ENCODE measurements at places on chromosomes 6 and 20.

DNA sequence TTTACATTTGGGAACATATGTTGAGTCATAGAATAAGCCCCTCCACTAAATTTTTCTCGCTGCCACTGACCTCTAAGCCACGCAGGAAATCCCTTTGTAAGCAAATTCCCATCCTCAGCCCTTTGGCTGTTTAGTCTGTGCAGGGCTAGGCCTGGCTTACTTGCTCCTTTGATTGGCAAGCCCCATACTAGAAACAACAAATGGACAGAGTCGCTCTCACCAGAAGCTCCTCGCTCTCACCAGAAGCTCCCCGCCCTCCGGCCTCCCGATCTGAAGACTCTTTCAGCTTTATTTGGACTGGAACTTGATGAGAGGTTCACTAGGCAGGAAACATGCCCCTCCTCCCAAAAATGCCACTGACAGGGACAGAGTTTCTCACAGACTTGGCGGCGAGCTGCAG lies 149.2 kb upstream of the EXOC2 start:
- no peak for DNase-seq

- DNase-seq, result peak; percentile 4
Measured at GRCh38 chr6:82437701-82438100, 74.1 kb downstream of the TPBG start.

DNA sequence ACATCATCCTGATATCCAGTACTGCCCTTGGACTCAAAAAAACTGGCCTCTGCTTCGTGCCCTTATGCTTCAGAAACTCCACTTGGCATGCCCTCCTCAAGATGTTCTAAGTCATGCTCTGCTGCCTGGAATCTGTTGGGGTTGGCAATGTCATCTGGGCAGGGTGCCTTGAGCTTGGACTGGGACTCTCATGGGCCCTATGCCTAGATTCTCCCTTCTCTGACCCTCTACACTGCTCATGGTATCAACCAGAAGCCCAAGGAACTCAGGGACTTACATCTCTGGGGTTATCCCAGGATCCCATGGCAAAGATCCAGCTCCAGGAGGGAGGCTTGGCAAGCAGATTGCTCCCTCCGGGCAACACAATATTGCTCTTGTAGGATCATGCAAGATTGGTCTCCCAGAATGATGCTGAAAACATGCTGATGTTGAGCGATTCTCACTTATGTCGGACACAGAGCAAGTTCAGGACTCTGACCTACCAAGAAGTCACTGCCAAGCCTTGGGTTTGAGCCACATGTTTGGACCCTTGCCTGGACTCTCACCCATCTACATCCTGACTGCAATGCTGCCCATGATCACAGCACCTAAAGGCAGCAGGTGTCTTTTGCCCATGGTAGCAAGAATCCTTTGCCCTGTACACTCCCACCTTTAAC lies 88.8 kb downstream of the ADAT2 start:
- no peak for DNase-seq

DNA sequence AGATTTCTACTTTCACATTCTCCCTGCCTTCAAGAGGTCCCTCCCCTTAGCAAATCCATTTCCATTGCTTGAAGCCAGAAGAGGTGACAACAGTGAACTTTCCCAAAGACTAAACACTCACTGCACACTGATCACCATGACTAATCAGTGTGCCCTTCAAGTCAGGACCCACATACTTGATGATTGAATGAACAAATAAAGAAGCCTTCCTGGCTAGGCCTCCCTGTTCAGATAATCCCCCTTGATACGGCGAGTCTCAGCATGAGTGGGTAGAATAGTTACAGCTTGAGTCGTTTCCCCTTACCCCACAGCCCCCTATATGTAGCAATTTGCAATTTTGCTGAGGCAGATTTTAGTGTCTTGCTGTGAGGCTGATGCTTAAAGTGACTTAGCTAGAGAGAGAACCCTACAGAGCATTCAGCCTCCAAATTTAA lies 102.2 kb downstream of the UNC5CL start:
- DNase-seq, result peak; percentile 85

DNA sequence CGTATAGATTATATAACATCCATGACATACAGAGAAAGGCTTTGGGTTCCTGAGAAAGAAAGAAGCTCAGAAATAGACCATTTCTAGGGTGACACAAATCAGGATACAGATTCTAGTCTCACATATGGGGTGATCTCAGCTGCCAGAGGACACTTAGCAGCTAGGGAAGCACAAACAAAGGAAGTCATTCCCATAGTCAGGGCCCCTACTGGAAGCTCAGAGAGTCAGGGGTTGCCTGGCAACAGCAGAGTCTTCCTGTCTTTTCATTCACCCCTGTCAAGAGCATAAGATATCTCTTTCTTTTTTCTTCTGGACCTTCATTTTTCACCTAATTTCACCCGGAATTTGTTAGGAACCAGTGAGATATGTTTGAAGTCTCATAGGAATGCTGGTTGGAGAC lies 81.9 kb upstream of the IYD start:
- DNase-seq, result no peak

DNA sequence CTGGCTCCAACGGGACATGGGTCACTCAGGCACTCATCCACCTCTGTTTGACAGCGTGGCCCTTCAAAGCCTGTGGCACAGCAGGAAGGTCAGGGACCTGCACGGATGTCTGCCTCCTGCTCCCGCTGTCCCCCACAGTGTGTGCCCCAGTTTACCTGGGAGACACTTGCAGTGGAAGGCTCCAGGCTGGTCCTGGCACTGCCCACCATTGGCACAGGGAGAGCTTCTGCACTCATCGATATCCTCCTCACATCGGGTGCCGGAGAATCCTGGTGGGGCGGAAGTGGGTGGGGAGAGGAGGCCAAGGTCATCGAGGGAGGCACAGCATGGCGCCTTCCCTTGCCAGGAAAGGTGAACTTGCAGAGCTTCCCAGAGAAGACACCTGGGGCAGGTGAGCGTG lies 6.9 kb downstream of the NOTCH4 start:
- DNase-seq, result no peak

DNA sequence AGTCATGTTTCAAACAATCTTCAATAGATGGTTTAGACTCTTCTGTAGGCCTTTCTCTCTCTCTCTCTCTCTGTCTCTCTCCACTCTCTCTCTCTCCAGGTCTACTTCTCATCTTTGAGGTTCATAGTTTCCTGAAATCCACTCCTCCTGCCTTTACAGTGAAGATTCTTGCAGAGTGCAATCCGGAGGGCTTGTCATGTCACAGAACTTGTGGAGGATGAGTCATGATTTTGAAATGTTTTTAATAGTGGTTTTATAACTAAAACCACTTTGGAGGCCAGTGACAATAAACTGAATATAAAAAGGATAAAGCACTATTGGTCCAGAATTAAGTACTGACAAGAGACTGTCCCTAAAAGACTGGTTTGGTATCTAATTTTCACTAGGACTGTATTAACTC lies 156.3 kb downstream of the KIF6 start:
- DNase-seq, result peak; percentile 90

DNA sequence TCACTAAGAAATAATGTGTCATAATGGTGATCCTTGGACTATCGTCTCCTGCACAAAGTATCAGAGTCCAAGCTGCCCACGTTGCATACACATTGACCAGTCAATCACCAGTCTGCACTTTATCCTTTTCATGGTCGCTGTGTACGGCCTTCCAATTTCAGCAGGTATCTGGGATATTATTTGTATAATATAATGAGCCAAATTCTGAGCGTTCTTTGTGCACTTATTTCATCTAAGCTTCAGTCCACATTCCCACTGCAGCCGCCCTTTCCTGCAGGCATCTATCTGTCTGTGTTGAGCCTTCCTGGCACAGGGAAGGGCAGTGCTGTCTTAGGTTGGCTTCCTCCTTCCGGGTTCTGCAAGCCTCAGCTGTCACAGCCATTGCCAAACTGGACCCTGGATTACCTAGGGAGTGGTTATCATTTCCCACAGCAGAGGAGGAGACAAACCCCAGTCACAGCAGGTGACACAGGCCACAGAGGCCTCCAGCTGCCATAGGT lies 174.3 kb downstream of the TTLL2 start:
- no peak for DNase-seq

GRCh38 chr20:645318-646106 lies 7.5 kb downstream of the SRXN1 start:
- DNase-seq, result peak; percentile 52

DNA sequence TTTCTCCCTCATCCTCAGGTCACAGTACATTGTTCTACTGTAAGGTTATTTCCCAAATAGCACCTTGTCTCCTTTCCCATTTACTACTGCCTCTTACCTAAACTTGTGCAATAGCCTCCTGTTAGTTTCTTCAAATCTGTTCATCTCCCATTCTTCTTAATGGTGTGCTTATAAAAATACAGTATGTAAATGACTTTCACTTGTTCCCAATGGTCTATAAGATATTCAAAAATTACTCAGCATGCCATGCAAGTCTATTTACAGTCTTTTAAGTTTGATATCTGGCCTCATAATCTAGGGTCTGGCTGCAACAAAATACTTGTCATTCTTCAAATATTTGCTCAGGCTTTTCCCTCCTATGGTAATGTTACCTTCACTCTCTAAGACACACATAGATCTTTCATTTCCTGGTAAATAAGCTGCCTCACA lies 31.5 kb upstream of the RHAG start:
- no peak for DNase-seq

- peak; percentile 84 for DNase-seq
Measured at GRCh38 chr6:156719720-156720563, 57.2 kb upstream of the ARID1B start.

DNA sequence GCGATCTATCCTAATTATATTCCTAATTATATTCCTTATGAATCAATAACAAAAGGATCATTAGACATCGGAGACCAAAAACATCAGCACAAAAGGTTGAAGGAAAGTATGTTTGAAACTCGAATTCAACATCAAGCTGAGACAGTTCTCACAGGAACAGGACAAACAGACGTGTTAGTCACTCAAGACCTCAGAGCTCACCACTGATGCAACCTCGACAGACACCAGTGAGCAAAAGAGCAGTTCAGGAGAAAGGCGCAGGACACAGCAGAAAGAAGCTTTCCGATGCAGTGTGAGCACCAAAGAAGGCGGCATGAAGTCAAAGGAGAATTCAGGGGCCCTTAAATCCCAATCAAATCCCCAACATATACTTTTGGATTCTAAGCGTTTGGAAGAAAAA lies 6.3 kb upstream of the RAMACL start:
- DNase-seq, result peak; percentile 73

DNA sequence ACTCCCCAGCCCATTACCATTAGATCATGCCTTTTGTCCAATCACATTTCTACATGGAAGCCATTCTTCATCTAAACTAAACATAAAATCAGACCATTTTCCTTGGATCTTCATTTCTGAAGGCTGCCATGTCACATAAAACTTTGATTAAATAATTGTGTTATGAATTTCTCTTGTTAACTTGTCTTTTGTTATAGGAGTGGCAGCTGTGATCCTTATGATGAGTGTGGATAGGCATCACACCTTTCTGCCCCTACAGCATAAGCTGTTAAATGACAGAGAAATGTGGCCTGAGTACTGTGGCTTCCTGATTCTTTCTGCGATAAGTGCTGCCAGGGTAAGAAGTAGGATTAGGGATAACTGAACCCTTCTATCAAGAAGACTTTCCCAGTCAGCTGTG lies 247.1 kb upstream of the MOCS1 start:
- no peak for DNase-seq

- no peak for DNase-seq
Measured at GRCh38 chr6:118263921-118264486, 284.1 kb upstream of the PLN start.

- no peak for DNase-seq
Measured at GRCh38 chr6:75374961-75375400, 90.4 kb upstream of the TMEM30A start.

DNA sequence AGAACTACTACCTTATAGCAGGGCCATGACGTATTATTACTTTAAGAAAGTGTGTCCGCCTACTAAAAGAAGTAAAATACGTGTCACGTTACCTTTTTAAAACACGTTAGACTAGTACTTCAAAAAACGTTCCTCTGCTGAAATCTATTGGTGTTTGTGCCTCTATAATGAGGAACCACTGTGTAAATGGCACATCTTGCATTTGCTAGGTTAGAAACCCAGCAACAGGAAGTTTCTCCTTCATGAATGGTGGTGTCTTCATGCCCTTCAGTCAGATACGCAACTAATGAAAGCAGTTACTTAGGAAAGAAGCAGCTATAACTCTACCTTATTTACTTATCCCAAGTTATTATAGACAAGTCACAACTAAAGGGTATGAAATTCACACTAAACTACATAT lies 343.5 kb downstream of the RNGTT start:
- no peak for DNase-seq

DNA sequence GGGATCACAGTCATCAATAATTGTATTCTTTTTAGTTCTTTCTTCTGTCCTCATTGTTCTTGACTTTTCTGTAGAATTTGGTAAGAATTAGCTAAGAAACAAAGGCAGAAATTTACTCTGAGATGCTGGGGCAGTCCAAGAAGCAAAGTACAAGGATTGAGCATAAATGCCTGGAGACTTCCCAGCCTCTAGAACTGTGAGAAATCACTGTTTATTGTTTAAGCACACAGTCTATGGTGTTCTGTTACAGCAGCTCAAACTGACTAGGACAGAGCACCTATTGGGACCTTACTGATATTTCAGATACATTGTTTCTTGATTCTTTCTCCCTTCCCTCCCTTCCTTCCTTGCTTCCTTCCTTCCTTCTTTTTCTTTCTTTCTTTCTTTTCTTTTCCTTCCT lies 192.7 kb upstream of the SLC35B3 start:
- DNase-seq, result no peak

- no peak for DNase-seq
Measured at GRCh38 chr20:46000262-46000996, 8.3 kb upstream of the MMP9 start.

DNA sequence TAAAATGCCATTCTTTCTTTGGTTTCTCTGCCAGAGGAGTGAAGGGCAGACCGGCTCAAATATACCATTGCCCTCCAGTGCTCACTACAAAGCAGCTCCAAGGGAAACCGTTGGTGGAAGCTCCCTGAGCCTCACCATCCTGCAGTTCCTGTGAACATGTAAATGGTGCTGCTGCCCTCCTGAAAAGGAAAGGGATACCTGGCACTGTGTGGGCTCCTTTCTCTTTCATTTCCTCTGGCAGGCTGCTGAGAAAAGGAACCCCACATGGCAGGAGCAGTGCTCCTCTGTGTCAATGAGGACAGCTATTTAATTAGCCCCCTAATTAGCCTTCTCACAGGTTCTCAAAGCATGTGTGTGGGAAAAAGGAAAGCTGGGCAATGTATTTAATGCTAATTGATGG lies 142.5 kb downstream of the KLHL32 start:
- DNase-seq, result no peak

GRCh38 chr6:167787896-167788562 lies 38.7 kb upstream of the AFDN start:
- DNase-seq, result no peak
